ENCODE measurements at places on chromosomes 11 and 22.

DNA sequence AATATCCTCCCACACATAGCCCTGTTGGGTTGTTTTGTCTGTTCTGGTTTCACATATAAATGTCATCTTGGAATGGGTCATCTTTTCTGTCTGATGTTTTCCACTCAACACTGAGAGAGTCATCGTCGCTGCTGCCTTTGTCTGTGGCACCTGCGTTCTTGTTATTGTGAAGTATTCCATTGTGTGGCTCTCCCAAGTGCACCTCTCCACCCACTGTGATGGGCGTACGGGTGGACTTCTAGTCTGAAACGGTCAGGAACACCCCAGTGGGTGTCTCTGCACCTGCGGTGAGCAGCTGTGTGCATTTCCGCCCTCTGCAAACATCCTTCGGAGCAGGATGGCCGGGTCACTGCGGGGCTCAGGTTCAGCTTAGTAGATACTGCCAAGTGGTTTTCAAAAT, 34.5 kb upstream of the RTL6 start:
- DNase-seq: no peak

DNA sequence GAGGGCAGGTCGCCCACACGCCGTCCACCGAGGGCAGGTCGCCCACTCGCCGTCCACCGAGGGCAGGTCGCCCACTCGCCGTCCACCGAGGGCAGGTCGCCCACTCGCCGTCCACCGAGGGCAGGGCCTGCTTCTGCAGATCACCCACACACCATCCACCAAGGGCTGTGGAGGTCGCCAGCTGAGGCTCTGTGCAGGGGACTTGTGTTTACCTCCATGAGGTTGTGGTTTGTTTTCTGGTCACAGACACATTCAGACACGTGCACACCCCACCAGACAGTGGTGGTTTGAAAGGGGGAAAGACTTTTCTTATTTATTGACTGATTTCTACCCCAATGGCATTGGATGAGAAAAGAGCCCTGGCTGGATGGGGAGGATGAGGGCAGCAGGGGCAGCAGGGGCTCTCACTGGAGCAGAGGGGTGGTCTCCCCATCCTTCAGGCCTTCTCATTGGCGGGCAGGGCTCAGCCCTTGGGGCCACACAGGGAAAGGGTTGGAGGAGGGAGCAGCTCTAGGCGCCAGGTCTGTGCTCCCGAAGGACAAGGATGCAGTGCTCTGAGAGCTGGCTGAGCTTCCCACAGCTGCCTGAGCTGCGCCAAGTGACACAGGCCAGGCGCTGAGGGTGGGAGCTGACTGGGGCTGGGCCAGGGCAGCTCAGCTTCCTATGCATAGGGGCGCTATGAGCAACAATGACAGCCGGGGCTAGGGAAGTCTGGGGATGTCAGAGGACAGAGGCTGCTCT, 252.6 kb upstream of the B3GAT1 start:
- DNase-seq: no peak

GRCh38 chr11:62394825-62395538, 23.9 kb upstream of the SCGB1A1 start:
- no peak for DNase-seq

GRCh38 chr11:65279741-65280440, 18.1 kb downstream of the POLA2 start:
- no peak for DNase-seq

- DNase-seq: no peak
Observed at GRCh38 chr11:114291381-114291780, 4.8 kb upstream of the NNMT start.

DNA sequence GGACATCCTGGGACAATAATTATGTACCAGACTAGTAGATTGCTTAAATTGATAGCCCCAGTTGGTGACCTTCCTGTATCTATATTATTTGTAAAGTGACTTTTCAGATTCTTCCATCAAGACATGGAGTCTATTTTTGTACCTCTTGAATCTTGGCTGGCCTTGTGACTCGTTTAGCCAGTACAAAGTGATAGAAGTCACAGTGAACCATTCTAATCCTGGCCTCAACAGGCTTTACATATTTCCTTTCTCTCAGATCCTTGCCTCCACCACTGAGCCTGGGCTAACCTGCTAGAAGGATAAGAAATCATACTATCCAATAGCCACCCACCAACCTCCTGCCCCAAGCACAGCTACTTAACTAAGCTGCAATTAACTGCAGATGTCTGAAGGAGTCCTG, 37.5 kb upstream of the SLC6A5 start:
- DNase-seq: no peak

DNA sequence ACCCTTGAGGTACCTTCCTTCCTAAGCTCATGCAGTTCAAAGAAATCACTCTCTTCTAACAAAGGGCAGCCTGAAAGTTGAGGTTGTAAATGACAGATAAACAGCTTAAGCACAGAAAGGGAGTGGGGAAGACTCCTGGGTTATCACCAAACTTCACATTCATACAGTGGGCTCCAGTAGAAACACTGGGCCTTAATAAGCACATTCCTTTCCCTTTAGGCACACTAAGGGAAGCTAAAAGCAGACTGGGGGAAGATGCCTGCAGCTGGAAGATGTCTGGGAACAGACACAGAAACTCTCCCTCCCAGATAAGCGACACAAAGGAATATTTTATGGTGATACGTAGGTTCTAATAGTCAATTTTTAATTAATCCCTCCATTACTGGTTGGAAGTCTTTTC, 350.3 kb upstream of the MPPED2 start:
- no peak for DNase-seq

DNA sequence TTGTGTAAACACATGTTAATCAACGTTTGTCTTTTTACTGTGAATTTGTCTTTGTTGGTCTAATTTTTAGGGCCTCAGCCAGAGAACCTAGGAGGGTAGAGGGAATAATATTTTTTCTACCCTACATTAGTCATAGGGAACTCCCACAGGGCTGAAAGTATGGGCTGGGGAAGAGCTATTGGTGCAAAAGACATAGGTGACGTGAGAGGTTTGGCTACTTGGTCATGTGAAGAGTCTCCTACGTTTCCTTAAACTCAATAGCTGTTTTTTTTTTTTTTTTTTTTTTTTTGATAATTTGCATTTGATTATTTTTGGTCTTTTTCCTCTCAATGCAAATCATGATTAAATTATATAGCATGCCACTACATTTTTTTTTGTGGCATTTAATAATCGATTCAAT, 15.9 kb upstream of the MMP7 start:
- no peak for DNase-seq

DNA sequence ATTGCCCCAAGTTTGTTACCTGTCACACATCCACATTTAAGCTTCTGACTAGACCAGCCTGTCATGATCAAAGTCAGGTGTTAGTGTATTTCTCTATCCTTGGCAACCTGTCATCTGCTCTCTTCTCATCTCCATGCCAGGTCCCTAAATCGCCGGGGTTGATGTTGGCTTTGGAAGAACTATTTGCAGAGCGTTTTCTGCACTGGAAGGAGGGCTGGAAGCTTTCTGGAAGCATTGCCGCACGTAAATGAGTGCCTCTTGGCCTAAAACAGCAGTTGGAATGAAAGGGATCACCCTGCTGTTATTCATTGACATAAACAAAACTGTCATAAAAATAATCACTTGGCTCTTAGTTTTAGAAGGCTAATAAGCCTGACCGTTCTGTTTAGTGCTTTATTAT, 1.4 kb downstream of the TTC12 start:
- DNase-seq: no peak

DNA sequence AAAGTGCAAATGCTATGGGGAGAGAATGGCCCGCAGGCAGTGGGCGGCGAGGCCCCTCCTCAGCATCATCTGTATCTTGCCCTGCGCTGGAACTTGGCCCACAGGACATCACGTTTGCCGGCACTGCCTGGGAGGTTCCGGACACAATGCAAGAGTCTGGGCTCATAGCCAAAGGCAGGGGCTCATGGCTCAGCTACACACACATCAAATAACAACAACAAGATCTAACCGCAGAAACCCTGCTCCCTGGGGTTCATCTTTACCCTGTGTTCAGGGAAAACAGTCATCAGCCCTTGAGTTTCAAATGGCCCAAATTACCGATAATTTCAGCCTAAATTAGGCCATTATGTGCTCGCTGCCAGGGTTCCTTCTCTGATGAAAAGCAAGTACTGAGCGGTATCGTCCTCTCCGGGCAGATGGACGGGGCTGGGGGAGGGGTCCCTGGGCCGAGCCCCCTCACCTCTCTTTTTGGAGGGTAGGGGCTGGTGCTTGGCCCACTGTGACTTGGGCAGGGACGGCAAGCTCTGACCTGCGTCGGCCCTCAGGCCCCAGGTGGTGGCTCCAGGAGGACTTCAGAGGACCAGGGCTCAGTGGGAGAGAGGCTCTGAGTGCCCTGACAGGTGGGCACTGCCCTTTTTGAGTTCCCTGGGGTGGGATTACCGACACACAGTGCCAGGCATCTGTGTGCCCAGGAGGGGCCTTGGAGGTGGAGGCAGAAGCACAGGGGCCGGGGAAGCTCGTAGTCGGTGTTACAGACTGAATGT, 25.0 kb upstream of the GAL start:
- DNase-seq: no peak
